ENCODE measurements at places on chromosomes 6 and 20.

- DNase-seq, result no peak
These were observed 97.3 kb upstream of the FOXA2 start for GRCh38 chr20:22681591-22682248.

DNA sequence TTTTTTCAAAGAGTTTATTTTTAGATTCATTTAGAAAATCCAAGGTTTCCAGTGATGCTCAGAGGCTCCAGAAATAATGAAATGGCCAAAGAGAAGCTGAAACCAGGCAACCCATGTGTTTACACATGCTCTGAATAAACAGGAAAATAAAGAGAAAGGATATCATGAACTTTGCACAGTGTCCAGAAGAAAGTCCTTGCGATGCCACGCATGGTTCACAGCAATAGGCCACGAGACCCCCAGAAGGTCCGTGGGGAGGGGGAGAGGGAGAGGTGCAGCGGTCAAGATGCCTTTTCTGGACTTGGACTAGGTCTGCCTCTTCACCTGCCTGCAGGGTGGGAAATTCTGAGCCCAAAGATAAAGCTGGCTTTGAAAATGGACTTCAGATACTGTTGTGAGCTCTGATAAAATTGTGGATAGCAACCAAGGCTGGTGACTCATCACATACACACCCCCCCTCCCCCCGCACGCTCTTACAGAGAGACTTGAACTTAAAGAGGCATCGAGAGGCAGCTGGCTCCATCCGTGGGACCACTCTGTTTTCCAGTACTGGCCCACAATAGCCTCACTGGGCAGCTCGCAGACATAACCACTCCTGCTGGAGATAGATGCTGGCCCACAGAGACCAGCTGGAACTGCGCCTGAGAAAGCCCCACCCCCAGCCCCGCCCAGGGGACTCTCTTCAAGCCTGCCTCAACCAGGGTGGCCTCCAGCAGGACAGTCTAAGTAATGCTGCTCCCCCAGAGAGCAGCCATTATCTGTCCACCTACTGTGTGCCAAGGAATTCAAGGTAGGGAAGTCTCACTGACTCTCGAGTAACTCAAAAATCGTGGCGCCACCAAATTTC lies 21.2 kb upstream of the NFATC2 start:
- peak; percentile 7 for DNase-seq

DNA sequence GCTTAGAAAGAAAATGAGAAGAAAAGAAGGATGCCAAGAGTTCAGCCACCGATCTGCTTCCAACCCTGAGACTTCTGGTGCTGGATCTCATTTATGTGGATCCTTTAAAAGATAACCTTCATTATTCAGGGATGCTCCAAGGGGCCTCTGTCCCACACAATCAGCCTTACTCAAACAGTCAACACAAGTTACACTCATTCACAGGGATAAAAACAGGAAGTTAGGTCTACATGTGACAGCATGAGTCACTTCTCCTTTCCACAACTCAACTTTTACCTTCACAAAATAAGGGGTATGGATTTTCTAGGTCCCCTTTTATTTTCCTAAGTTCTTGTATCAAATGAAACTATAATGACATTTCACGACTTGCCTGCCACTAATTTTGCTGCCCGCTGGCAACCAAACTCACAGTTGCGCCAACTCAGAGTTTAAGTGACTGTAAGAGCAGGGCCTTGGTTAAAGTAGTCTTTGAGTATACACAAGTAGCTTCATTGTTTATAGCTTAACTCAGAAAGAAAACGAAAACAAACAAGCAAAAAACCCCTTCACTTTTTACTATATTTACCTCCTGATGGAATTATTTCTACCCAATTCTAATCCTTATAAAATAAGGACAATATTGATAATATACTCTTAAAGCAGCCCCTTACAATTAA lies 278.8 kb upstream of the RUNX2 start:
- no peak for DNase-seq

- no peak for DNase-seq
These were observed 314.5 kb downstream of the KIF16B start for GRCh38 chr20:16258766-16259165.

GRCh38 chr20:24770628-24771541 lies 178.2 kb upstream of the CST7 start:
- no peak for DNase-seq

DNA sequence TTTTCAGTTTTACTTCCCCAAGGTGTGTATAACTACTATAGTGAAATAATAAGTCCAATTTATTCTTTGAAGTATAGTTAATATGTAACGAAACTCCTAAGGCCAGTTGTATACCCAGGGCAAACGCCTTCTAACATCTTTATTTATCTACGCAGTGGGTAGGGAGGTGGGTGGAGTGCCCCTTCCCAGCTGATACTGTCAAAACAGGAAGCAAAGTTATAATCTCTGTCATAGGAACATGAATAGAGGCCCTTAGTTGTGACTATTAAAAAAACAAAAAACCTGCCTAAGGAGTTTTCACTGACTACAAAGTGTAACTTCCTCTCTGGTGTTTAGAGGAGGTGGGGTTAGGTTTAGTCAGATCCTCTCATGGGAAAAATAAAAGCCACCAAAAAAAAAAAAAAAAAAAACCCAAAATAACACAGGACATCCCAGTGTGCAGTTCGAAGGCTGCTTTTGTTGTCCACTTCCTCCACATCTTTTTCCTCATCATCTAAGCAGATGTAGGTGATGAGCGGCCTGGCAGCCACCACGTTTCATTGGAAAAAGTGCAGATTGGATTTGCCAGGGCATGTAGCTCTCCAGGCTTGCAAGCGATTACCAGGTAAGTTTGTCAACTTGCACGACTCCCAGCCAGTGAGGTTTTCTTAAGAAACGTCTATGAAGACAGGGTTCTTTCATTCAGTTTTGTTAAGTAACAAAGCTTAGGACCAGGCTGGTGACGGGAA lies 58.7 kb downstream of the UTRN start:
- DNase-seq, result no peak

GRCh38 chr6:13012977-13013680 lies 296.6 kb downstream of the PHACTR1 start:
- no peak for DNase-seq

DNA sequence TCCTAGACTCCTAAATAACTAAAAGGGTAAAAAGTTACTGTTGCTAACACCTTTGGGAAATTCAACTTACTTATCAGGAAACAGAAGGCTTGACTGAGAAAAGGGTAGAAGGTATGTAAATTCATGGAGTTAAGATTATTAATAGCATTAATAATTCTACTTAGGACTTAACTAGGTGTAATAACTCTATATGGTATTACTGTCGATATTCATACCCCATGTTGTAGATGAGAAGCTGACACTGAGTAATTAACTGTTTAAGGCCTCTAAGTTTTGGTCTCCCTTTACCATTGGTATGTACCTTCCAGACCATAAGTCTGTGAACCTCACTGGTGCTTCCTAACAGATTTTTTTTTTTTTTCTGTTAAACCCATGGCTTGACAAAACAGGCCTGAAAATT lies 15.4 kb downstream of the GLO1 start:
- DNase-seq, result no peak

GRCh38 chr6:81938991-81939732 lies 186.7 kb upstream of the TENT5A start:
- no peak for DNase-seq

GRCh38 chr6:111685058-111685457 lies 79.4 kb upstream of the TRAF3IP2 start:
- DNase-seq, result no peak

All from NCI-H187 (cell line).